ENCODE measurements at places on chromosomes 5 and 9.

DNA sequence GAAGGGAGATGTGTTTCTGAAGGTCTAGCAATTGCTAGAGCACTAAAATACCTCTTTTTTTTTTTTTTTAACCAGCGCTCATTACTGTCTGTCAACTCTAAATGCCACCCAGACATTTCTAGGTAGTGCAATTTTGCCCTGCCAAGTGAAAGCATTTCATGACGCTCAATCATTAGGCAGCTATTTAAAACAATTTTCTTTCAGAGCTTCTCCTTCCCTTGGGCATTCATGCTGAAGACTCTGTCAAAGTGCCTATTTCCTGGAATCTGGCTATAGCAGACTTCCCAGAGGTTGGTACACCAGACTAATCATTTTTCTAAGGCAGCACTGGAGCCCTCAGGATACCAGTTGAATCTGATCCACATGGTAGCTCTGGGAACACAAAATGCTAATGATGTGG, 97.0 kb upstream of the ANKRD55 start:
- no peak for DNase-seq

- DNase-seq, result no peak
Measured at GRCh38 chr5:93632327-93632726, 49.3 kb downstream of the NR2F1 start.

DNA sequence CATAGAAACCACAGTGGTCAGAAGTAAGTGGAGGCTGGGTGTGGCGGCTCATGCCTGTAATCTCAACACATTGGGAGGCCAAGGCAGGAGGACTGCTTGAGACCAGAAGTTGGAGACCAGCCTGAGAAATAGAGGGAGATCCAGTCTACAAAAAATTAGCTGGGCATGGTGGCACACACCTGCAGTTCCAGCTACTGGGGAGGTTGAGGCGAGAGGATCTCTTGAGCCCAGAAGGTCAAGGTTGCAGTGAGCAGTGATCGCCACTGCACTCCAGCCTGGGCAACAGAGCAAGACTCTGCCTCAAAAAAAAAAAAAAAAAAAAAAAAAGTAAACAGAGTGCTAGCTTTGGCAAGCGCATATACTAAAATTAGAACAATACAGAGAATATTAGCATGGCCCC, 24.6 kb downstream of the AK8 start:
- DNase-seq, result no peak

GRCh38 chr5:135269199-135269598, 129.8 kb downstream of the MACROH2A1 start:
- DNase-seq, result no peak

GRCh38 chr9:18748251-18748701, 274.3 kb downstream of the ADAMTSL1 start:
- no peak for DNase-seq

- peak; percentile 81 for DNase-seq
Measured at GRCh38 chr5:150112201-150113046, 26.1 kb upstream of the CSF1R start.

GRCh38 chr5:95543017-95543705, 11.6 kb downstream of the SKIC3 start:
- DNase-seq, result no peak

DNA sequence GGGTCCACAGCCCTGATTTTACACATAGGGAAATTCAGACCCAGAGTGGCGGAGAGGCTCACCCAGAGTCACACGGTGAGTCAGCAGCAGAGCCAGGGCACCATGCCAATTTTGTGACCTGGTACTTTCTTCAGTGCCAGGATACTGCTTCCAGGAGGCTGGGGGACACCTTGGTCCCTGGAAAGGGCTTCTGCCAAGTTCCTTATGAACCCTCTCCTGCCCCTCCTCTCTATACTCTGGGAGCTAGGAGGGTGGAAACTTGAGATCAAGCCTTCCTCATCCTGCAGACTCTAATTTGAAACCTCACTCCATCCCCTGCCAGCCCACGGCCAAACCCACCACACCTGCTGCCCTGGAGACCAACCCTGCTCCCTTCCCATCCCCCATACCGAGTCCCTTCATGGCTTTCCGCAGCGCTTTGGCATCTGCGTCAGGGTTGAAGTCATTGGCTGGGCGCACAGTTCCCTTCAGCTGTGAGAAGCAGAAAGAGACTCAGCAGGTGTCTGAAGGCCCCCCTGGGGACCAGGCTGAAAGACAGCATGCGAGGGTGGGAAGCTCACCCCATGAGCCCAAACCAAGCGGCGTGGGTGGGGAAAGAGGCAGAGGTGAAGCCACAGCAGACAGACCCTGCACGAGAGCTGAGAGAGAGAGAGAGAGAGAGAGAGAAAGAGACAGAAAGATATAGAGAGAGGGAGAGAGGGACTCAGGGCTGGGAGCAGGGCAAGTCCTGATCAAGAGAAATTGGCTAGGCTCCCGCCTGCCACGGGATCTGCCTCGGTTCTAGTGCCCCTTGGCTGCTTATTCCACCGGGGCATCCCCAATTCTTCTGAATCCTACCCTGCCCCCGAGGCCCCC, 33.5 kb downstream of the ANXA6 start:
- no peak for DNase-seq

DNA sequence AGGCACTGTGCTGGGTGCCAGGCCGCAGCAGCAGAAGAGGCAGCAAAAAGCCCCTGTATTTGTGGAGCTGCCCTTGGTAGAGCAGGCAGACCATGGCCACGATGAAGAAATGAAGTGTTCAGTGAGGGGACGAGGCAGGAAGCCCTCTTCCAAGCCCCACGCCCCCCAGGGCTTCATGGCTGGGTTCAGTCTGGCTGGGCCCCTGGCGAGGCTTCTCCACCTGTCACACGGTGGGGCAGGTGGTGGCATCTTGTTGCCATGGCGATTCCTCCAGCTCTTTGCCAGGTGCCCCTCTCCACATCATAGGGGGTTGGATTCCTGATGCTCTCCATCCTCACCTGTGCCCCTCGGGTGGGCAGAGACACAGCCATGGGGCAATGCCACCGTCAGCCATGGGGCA, 21.5 kb downstream of the ADGRD2 start:
- DNase-seq, result no peak

- DNase-seq, result no peak
Measured at GRCh38 chr5:83564069-83564749, 92.7 kb downstream of the VCAN start.

DNA sequence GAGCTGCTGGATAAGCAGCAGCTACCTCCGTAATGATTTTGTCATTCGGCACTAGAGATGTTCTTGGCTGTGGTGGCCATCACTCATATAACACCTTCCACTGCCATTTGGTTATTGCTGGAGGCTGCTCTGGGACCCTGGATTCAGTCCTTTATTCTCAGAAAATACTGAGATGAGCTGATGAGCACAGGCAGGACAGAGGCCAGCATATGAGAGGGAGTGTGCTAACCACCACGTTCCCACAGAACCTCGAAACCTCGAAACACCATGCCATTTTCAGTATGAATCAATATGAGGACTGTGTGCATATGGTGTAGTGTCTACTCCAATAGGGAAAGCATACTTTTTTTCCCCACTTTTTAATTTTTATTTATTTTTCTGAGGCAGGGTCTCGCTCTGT, 56.6 kb downstream of the ADAM19 start:
- no peak for DNase-seq

DNA sequence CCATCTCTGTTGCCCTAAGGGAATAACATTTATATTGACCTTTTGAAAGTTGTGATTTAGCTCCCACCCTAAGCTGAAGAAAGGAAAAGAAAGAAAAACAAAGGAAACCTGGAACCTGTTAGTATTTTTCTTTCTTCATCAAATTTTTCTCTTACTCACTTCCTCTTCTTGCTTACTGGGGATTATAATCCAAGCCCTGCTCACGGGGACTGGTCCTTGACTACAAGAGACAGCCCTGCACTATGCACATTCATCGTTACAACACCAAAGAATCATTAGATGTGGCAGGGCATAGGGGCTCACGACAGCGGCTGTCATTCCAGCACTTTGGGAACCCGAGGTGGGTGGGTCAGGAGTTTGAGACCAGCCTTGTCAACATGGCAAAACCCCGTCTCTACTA, 37.8 kb upstream of the LPAR1 start:
- DNase-seq, result no peak

DNA sequence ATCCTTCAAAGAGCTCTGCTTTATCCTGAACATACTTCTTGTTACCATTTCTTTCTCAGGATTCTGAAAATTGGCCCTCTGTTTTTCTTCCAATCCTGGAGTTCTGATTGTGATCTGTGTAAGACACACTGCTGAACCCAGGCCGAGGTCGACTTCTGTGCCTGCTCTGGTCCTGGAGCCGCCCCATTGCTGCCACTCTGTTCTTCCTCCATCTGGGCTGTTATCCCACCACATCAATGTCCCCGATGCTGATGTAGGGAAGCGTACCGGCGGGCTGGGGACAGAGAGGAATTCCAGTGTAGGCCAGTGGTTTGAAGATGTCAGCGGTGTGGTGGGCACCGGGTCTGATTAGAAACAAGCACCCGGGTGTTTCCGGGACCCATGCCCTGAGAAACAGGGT, 102.5 kb downstream of the LIFR start:
- no peak for DNase-seq

DNA sequence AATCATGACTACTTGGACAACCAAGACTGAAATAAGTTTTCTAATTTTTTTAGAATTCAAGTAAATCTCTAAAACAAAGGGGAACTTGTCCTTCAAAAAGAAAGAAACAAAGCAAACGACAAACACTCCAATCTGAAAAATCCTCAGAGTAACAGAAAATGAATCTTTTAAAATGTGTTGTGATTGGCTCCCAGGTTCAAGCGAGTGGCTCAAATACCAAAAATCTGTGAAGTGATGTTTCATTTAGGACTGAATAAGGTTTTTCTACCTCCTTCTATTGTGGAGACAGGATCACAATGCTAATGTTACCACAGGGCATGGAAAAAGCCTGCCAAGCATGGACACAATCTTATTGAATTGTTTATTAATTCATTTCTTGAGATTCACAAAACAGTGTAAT, 415.7 kb downstream of the RAB3C start:
- no peak for DNase-seq
